ENCODE measurements at places on chromosomes 7 and 10. TPM values are rescaled to one million over a fixed set of nuclear protein-coding genes. Genes with fewer than 3 reads are reported as not detected.

Gene PTPRN2
- total RNA-seq, result 7.4 TPM

Gene BTBD16
- not detected for total RNA-seq

Gene GIMAP4
- total RNA-seq, result 25.3 TPM

Gene MKX
- total RNA-seq, result 2.2 TPM

Gene UPF2
- 21.6 TPM for total RNA-seq

Gene PVRIG
- 1.7 TPM for total RNA-seq

Gene LIPM
- not detected for total RNA-seq

DNA sequence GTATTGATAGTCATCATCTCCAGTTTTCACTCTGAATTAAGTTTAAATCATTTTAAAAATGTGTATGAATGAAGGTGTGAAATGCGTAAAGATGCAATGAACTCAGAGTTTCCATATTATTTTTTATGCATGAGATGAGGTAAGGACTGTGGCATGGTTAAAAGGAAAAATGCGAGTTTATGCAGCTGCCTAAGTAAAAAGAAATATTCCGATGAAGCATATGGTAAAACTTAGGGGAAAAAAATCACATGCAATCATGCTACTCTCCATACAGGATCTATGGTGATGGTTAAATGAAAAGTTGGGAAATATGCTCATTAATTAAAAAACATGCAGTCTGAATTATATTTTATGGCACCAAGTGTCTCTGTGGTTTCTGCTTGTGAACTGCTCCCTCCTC lies 77.5 kb upstream of the SP8 start:
- no peak for DNase-seq

DNA sequence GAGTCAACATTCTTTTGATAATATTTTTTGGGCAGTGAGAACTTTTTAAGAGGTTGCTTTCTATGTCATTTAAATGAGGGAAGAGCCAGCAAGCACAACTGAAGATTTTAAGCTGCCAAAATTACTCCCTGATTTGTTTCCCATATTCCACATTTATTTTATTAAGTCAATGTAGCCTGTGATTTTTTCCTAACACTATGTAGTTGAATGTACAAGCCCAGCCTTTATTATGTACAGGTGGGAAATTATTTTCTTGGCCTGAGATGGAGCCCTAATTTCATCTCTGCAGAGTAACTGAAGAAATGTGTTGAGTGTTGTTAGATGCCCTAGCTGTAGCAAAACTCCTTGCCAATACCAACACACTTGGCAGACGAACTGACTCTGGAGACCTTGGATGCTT lies 83.1 kb upstream of the MINDY3 start:
- no peak for DNase-seq

DNA sequence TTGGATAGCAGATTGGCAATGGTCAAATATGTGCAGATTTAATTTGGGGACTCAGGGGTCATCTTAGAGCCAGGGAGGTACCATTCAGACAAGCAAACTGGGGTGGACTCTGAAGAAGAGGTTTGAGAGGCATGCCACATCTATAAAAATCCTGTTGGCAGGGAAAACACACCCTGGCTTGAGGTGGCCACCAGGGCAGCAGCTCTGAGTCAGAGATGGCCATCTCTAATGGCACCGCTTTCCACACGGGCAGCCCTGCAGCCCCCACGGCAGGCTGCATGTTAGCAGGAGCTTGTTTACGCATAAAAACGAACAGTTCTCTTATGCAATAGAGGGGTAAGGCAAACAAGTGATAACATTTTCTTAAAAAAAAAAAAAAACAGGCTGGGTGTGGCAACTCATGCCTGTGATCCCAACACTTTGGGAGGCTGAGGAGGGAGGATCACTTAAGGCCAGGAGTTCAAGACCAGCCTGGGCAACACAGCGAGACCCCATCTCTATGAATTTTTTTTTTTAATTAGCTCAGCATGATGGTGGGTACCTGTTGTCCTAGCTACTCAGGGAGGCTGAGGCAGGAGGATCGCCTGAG lies 14.9 kb downstream of the DLG5 start:
- no peak for DNase-seq

GRCh38 chr7:90736968-90737939 lies 141.1 kb downstream of the CDK14 start:
- DNase-seq, result no peak

DNA sequence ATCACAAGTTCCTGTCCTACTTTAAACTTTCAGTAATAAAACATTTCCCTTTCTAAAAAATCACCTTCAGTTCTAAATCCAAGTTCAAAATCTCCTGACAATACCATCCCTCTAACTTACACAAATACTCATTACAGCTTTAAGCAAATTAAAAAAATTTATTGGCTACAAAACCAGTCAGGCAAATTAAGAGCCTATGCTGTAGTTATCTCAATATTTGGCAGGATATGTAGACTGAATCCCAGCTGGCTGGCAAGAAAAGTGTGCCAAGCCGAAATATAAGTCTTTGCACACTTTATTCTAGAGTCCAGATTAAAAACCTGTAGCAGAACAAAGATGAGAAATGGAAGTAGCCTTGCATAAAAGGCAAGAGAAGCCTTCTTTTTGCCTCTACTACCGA lies 9.5 kb downstream of the WAPL start:
- DNase-seq, result no peak

- DNase-seq, result no peak
Measured at GRCh38 chr10:31490858-31491504, 172.0 kb downstream of the ZEB1 start.

GRCh38 chr7:27863880-27864279 lies 123.9 kb downstream of the TAX1BP1 start:
- DNase-seq, result no peak

GRCh38 chr10:103881416-103882284 lies 26.3 kb upstream of the SH3PXD2A start:
- no peak for DNase-seq

DNA sequence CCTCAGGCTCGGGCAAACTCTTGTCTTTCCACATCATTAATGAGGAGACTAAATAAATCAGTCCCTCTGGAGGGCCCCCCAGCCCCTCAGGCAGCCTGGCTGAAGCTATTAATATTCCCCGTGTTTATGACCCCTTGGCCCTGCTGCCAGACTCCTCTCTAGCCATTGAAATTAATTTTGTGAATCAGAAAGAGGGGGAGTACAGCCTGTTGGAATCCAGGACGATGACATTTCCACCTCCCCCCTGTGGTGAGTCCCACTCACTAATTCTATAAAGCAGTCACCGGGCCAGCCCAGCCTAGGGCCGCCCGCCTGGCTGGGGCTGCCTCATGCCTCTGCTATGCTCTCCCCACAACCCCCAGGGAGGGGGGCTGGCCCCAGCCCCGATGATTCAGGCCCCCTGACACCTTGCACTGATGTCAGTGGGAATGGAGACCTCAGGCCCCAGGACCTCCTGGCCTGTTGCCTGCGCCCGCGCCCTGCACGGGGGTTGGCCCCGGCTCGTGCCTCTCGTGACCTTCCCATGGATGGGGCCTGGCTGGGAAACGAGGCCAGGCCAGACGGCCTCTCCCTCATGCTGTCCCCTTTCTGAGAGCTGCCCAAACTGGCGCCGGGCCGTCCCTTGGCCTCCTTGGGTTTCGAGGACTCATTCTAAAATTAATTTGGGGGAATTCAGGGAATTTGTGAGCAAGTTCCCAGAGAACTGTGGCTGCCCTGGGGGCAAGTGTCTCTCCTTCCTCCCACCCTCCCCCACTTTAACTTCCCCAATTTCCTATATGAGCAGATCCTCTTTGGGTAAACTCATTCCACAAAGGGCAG lies 34.0 kb downstream of the TMEM270 start:
- no peak for DNase-seq

GRCh38 chr7:17696422-17696821 lies 243.9 kb downstream of the SNX13 start:
- DNase-seq, result no peak

- DNase-seq, result no peak
Measured at GRCh38 chr10:132697578-132698200, 88.3 kb downstream of the NKX6-2 start.

DNA sequence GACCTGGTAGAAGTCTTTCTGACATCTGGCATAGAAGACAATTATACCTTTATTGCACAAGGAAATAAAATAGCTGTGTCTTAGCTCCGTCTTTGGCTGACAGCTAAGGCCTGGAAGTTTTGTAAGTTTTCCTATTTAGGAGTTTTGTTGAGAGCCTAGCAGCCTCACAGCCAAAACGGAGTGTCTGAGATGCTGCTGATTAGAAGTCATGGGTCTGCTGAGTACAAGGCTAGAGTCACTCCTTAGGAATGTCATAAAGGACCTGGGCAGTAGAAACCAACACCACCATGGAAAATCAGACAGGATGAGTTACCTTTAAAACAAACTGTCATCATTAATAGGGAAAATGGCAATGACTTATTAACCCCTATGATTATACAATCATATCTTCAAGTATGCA lies 442.5 kb downstream of the KCNMA1 start:
- no peak for DNase-seq

- DNase-seq, result no peak
Measured at GRCh38 chr7:44891372-44891771, 6.0 kb upstream of the PURB start.

DNA sequence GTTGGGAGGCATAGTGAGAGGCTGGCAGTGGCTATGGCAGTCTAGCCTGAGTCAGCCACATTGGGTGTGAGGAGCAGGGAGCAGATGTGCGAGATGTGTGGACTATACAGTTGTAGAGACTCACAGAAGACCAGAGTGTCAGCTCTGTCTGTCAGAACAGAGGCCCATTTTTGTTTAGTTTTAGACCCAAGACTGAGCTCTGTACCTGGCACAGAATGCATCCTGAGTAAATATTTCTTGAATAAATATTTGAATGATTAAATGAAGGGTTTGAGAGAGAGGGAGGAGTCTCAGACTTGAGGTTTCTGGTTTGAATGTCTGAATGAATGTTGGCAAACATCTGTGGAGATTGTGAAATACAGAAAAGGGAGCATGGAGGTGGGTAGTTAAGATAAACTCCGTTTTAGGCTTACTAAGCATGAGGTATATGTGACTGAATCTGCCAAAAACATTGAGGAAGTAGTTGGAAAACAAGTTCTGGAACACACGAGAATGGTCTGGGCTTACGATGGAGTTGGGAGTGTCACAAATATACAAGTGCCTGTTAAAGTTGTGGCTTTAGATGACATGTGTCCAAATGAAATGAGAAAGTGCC lies 3.6 kb downstream of the SEC23IP start:
- DNase-seq, result no peak

DNA sequence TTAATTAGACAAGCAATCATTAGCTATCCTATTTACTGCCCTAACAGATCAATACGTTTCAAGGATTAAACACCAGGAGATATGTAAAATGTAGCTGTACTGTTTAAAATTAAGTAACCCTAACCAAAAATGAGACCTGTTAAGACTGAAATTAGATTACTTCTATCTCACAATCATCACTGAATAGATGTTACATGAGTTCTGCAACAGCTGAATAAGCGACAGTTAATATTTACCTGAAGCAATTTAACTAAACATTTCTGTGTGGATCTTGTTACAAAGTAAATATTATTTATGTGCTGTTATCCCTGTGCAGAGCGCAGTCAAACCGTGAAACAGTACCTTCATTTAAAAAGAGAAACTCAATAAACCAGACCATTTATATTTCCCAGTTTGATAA lies 122.5 kb downstream of the RELN start:
- no peak for DNase-seq

DNA sequence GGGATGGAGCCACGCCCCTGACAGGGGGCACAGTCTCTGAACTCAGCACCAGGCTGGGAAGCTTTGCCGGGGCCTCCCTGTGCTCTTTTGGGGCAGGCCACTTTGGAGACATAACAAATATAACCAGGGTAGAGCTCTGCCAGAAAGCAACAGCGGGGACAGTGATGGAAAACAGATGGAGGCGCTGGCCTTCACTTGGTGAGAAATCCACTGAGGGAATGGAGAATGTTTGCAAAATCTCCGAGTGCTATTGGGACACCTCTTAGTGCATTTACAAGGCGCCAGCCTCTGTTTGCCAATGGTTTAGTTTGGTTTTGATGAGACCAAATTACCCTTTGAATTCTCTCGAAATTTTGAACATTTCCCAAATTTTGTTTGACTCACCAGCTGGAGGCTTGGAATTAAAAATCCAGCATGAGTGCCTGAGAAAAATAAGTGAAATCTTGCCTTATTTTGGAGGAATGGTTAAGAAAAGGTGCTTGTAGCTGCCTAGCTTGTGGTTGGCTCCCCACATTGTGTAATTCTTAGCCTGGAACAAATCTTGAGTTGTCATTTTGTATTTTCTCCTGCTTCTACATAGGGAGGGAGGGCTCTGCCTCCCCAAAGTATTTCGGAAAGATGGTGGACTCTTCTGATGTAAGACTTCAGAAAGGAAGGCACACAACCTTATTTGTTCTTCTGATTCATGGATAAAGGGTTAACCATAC lies 980.5 kb downstream of the LRMDA start:
- DNase-seq, result no peak

GRCh38 chr7:20787660-20788419 lies 1.2 kb upstream of the SP8 start:
- no peak for DNase-seq

GRCh38 chr10:52486840-52487611 lies 172.9 kb downstream of the DKK1 start:
- DNase-seq, result no peak

DNA sequence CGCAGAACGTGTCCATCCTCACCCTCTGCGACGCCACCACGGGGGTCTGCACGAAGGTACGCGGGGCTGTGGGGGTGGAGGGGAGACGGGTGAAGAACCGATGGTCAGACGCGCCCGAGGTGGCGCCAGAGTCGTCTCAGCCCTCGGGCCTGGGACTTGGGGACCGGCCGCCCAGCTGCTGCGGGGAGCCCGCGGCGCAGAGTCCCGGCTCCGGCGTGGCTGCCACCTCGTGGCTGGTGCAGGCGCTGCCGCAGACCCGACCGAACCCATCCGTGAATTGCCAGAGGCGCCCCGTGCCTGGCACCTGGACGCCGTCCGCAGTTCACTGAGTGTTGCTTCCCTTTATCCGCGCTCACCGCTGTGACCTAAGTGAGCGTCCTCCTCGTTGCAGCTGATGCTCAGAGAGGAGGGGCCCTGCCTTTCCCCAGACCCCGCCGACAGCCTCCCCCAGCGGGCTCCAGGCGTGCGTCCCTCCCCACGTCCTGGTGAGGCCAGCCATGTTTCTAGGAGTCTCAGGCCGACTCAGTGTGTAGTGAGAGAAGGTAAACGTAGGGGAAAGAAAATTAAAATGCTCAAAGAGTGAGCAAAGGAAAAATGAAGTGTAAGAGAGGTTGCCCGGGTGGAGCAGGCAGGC lies 208.7 kb downstream of the PAXIP1 start:
- DNase-seq, result no peak

- DNase-seq, result no peak
Measured at GRCh38 chr7:140506788-140507464, 27.6 kb upstream of the MKRN1 start.

- DNase-seq, result no peak
Measured at GRCh38 chr7:140423501-140423900, 19.6 kb downstream of the RAB19 start.

GRCh38 chr10:65312876-65313275 lies 1613.0 kb upstream of the LRRTM3 start:
- DNase-seq, result no peak

- DNase-seq, result no peak
Measured at GRCh38 chr10:74669210-74669609, 157.2 kb upstream of the KAT6B start.

GRCh38 chr10:113216102-113216501 lies 266.1 kb downstream of the TCF7L2 start:
- DNase-seq, result no peak

Measured in vagina (tissue), 2 donors.